ENCODE measurements at places on chromosomes 2 and 18.

DNA sequence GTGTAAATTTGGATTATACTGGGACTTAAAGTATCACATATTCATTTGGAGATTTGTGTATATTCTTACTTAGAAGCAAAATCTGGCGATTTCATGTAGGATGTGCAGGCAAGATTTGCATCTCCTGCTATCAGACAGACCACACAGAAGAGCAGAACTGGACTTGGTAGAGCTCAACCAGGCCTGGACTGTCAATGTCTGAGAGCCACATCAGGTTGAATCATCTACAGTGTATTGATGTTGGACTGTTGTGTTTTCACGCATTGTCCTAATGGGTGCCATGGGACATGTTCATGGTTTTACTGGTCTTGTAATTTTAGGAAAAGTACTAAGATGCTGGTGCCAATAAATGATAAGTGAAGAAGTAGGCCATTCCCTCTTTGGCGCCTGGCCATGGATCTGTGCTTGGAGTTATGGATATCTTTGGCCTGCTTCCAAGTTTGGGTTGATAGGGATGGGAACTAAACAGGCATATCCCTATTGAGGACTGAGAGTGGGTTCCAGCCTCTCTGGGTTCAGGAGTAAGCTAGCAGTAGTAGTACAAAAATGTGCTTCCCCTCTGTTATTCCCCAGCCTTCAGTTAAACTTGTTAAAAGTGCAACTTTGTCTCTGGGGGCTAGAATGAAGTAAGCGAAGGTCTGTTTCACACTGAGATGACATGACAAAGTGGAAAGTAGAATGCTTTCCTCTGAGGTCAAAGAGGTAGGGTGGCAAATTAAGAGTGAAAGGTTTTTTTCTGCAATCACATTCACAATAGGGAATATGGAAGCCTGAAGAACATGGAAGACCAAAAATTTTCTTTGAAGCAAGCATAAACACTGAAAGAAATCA lies 49.2 kb upstream of the NEMP2 start:
- no peak for DNase-seq

GRCh38 chr2:43370705-43371104 lies 144.3 kb upstream of the ZFP36L2 start:
- DNase-seq, result no peak

GRCh38 chr18:45104049-45104395 lies 423.3 kb downstream of the SETBP1 start:
- no peak for DNase-seq

GRCh38 chr18:35143622-35144596 lies 96.9 kb upstream of the ZNF397 start:
- peak; percentile 61 for DNase-seq

GRCh38 chr2:43341959-43342757 lies 115.8 kb upstream of the ZFP36L2 start:
- DNase-seq, result no peak

- no peak for DNase-seq
Observed at GRCh38 chr2:17621781-17622180, 81.3 kb downstream of the VSNL1 start.

- DNase-seq, result no peak
Observed at GRCh38 chr2:63589148-63589958, 590 bp downstream of the MDH1 start.

DNA sequence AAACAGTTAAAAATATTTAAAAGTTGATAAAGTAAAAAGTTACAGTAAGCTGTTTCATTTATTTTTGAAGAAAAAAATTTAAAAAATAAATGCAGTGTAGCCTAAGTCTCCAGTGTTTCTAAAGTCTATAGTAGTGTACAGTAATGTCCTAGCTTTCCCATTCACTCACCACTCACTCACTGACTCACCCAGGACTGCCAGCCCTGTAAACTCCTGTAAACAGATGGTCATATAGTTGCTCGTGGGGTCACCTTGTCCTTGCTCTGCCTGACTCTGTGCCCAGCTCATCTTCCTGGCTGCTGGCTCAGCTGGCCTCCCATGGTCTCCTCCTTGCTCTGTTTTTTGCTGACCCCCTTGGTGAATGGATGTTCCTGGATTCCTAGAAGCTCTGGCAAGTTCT lies 180.3 kb downstream of the VAPA start:
- no peak for DNase-seq

DNA sequence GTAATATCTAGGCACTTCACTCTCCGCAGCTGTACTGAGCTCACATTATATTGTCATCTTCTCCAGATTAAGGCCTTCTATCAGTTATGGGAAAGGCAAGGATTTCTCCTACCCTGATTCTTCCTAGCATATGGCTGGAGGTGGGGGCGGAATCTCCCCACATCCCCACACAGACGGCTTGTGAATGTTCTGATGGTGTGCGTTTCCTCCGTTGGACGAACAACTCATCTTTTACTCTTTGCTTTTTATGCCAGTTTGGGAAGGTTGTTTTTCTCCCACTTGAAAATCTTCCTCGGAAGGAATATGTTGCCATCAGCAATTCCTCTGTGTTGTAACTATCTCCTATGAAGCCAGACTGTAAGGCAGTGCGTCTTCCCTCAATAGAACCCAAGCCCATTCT lies 24.3 kb downstream of the KLHL29 start:
- no peak for DNase-seq

DNA sequence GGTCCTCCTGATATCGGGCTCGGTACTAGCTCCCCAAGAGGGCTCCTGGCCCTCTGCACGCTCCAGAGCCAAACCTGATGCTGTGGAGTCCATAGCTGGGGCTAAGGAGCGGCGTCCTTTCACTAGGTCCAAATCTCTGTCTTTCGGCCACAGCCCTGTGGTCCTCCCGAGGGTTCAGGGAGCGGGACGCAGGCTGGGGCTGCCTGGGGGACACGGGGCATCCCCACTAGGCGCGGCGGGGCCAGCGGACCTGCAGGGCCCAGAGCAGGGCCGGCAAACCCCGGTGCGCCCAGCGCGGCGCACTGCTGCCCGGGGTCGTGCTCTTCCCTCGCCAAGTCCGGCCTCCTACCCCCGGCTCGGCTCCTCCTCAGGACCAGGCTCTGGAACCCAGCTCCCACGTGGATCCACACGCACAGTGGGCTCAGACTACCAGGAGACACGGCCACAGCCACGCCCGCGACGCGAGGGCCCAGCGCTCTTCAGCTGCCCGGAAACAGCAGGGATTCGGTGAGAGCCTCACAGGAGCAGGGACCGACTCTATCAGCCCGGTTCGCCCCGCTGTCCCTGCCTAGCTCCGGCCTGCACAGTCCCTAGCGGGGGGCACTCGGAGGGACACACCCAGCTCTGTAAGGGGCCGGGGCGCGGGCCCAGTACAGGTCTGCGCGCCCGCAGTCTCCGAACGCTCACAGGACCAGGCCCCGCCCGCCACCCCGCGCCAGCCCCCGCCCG lies 593 bp downstream of the ZNF514 start:
- peak; percentile 41 for DNase-seq

GRCh38 chr18:3645384-3646156 lies 195.6 kb downstream of the TGIF1 start:
- DNase-seq, result no peak

DNA sequence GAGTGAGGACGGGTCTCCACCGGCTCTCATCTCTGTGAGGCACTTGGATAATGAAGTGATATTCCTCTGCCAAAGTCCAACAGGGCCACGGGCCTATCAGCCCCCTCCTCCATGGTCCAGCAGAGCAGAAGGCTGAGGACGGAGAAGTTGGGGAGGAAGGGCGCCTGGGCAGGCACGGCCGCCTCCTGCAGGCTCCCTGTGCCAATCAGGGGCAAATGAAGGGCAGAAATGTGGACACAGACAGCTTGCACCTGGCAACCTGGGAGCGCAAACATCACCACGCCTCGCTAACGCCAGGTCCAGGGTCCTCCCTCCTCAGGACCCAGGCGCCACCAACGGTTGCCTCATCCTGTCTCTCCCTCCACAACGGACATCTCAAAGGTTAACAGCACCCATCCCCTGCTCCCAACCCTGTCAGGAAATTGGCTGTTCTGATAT lies 24.3 kb downstream of the SMAD7 start:
- no peak for DNase-seq

GRCh38 chr2:1593371-1594122 lies 150.8 kb downstream of the PXDN start:
- DNase-seq, result peak; percentile 94

- DNase-seq, result no peak
Observed at GRCh38 chr2:232038881-232039485, 77.5 kb downstream of the DIS3L2 start.

- DNase-seq, result no peak
Observed at GRCh38 chr2:11022064-11022463, 110.3 kb downstream of the KCNF1 start.

DNA sequence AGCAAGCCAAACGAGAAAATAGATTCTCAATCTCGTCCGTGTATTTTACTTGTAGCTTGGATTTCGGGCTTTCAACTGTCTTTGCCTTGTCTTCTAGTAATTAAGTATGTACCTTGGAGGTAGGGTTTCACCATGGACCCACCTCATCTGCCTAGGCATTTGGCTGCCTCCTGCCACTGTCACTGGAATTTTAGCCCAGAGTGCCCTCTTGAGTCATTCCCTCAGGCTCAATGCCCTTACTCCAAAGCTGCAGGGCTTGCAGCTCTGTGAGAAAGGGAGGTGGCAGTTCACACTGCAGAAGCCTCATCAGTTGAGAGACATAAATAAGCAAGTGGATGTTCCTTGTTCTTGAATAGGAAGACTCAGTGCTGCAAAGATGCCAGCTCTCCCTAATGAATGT lies 89.6 kb downstream of the VSNL1 start:
- DNase-seq, result no peak

DNA sequence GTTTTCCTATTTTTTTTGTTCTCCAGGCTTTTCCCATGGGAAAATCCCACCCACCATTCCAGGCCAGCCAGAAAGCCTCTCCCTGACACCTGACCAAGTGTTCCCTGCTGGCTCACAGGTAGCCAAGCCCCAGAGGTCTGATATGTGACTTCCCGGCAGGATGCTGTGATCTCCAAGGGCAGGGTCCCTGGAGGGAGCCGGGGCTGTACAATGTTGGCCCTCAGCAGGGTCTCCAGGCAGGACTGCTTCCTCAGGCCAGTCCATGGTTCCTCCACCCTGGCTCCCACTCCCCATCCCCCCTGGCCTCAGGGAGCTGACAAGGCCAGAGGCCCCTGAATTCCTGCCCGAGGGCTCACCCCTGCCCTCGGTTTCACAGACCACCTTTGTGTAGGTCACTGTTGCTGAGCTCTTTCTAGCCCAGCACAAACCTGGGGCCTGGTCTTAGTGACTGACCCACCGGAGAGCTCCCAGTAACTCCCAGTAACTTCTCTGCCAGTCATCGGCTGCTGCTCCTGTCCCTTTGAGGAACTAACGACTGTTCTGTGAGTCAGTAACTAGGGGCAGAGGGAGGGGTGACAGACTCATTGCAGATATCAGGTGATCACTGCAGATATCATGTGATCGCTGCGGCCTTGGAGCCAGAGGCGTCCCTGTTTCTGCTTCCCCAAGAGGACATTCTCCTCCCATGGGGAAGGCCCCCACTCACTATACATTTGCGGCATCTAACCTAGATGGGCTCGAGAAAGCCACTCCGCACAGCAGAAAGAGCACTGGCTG lies 38.7 kb downstream of the SDC1 start:
- peak; percentile 53 for DNase-seq

DNA sequence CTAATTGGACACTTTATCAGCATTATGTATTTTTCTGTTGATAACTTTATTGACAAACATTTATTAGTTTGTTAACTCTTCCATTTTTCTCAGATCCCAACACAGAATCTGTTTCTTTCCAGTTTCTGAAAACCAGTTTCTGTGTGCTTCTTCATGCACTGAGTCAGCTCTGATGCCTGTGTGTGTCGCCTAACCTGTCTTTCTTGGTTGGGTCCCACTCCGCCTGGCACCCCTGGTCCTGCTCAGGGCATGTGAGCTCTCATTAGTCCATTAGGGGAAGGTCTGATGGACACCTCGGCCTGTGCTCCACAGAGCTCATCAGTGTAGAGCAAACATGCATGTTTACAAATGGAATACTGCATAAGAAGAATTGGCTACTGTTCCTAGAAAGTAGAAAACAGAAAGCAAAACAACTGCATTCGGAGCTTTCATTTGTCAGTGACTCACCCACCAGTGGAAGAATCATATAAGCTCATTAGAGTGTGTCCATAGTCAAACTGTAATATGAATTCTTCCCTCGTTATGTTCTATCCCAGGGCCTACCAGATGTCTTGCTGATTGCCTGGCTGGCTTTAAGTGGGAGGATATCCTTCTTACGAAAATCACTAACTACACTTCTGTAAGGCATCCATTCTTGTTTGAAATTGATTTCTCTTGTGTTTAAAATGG lies 137.7 kb downstream of the SNTG2 start:
- DNase-seq, result no peak

GRCh38 chr2:45470531-45470930 lies 140.5 kb downstream of the SRBD1 start:
- DNase-seq, result no peak

- no peak for DNase-seq
Observed at GRCh38 chr2:1789610-1790009, 45.3 kb upstream of the PXDN start.

GRCh38 chr18:48826271-48826670 lies 124.5 kb downstream of the SMAD7 start:
- peak; percentile 0 for DNase-seq

All from ELF-1 (cell line).